ENCODE measurements at places on chromosomes 5 and 9.

GRCh38 chr9:77794985-77795384 lies 146.9 kb upstream of the GNA14 start:
- no peak for DNase-seq

DNA sequence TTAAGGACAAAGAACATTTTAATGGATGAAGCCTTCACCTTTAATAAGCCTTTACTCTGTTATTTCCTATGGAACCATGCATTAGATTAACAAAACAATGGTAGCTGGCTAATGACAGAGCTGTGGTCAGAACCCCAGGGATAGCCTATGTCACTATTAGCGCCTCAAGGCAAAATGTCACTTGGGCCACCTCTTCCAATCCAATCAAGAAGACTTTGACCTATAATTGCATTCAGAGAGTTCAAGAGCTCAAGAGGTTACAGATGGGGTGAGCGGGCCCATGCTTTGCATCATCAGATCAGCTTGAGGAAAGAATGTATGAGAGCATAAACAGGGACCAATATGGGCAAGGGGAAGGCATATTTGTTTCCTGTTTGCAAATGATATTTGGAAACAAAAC lies 425.1 kb downstream of the ARHGEF28 start:
- DNase-seq: no peak

GRCh38 chr9:89065921-89066320 lies 74.7 kb downstream of the S1PR3 start:
- DNase-seq: no peak

- no peak for DNase-seq
Measured at GRCh38 chr5:124030043-124030491, 518.1 kb downstream of the CSNK1G3 start.

GRCh38 chr9:20619487-20620200 lies 2.7 kb downstream of the MLLT3 start:
- peak; percentile 34 for DNase-seq

- DNase-seq: no peak
Measured at GRCh38 chr5:127515693-127516440, 1.6 kb upstream of the PRRC1 start.

DNA sequence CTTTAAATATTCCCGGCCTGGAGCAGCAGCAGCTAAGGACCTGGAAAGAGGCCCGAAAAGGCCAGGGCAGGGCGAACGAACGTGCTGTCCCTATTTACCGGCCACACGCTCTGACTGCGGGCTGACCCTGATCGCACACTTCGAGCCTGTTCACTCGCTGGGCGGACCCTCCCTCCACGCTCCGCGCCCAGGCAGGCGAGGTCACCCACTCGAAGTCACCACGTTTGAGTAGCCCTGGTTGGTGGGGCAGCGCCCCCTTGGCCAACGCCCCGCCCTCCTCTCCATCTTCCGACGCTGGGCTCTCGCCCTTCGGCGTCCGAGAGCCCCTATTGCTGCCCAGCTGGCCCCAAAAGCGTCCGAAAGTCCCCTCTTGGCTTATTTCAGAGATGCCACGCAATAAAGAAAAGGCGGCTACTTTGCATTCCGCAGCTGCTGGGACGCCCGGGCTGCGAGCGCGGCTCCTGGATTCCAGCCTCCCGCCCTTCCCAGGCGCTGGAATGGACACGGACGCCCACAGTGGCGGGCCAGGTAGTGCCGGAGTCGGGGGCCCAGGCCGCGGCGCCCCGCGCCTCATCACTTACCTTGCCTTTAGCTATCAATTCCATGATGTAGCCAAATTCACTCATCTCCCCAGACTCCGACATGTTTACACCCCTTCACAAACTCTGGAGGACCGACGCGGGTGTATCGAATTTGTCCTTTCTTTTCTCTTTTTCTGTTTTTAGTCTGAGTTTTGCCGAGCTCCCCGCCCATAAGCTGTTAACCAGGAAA lies 9.9 kb upstream of the TRIM36 start:
- DNase-seq: no peak

- DNase-seq: no peak
Measured at GRCh38 chr9:115216873-115217272, 98.9 kb upstream of the TNC start.

GRCh38 chr9:124576751-124577150 lies 69.6 kb upstream of the NR5A1 start:
- no peak for DNase-seq

DNA sequence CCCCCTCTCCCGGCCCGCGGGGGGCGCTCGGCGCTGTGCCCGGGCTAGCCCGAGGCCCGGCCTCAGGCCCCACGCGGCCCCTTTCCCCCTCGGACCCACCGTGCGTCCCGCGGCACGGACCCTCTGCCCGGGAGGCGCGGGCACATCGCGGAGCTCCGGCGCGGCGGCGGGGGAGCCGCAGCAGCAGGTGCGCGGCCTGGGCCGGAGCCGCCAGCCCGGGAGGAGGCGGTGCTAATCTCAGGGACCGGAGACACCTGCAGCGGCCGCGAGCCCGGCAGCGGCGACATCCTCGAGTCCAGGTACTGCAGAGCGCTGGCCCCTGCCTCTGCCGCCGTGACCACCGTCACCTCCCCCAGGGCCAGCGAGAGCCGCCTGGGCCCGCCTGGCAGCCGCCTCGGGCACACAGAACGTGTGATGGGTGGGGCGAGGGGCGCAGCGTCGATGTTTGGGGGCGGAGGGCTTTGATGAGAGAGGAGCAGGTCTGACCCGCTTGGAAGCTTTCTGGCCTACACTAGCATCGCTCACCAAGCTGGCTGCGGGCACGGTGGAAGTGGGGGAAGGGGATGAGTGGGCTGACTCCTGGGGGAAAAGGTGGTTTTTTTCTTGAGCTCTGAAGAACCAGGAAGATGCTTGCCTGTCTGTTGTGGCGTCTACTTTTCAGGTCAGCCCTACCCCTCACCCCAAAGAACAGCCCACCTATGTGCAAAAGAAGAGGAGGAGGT lies 524 bp downstream of the CYFIP2 start:
- DNase-seq: peak; percentile 66

DNA sequence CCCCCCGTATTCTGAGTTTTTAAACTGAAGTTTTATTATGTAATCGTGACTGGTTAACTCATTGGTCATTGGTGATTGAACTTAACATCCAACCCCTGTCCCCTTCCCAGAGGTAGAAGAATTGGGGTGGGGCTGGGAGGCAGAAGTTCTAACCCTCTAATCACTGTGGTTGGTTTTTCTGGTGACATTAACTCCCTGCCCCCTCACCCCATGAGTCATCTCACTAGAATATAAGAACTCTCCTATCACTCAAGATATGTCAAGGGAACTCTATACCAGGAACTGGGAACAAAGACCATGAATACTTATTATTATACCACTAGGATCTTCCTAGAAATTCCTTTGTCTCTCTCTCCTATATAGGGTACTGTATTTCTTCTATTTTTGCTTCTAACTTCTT lies 52.3 kb upstream of the CAVIN4 start:
- DNase-seq: no peak

- no peak for DNase-seq
Measured at GRCh38 chr5:126107381-126107780, 315.8 kb upstream of the GRAMD2B start.

DNA sequence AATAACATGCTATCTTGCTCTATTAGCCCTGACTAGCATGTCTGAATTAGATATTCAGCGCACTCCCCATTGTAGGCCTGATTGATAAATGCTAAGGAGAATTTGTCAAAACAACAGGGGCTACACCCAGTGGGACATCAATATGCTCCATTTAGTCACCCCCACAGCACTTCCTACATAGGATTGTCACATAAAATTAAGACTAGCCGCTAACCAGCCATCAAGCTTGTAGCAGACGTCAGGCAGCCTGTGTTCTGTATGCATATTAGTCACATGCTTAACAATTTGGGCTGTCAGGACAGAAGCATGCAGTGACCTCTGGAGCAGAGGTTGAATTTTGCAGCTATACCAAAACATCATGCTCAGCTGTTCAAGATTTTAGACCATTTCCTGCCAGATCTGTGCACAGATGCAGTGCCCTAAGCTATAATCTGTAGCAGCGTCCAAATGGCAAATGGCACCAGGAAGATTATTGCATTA lies 197.4 kb upstream of the ISL1 start:
- DNase-seq: no peak

GRCh38 chr9:88930716-88931115 lies 60.6 kb upstream of the S1PR3 start:
- no peak for DNase-seq

DNA sequence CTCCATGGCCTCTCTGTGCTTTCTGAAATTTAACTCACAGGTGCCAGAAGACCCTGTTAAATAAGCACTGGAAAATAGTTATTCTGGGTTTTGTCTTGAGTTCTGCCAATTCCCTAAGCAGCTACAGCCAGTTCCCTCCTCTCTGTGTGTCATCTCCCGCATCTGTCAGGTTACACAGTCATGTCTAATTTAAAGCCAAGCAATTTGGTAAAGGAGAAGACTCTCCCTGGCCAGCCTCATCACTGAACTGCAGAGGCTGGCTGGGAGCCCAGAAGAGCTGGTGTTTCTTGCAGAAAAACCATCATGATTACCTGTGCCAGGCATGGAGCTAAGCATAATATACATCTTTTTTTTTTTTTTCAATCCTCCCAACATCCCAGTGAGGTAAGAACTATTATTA lies 141.3 kb upstream of the ZNF366 start:
- no peak for DNase-seq

GRCh38 chr9:131594906-131595665 lies 49.8 kb downstream of the PRRT1B start:
- no peak for DNase-seq

GRCh38 chr9:2158111-2158610 lies 143.0 kb downstream of the SMARCA2 start:
- DNase-seq: peak; percentile 49

DNA sequence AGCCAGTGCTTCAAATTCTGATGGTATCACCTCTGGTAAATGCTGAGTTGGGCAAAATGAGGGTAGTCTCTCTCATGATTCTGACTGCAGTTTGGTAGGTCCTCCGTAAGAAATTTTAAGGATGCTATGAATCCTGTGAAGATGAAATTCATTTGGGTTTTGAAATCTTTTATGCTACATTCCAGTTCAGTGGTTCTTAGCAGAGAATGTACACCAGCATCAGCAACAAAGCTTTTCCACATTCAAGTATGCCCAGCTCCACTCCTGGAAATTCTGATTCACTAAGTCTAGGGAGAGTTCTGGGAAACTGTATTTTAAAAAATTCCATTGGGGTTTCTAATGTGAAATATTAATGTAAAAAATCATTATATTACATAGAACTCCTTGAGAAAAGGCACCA lies 33.6 kb upstream of the ACOT12 start:
- no peak for DNase-seq

DNA sequence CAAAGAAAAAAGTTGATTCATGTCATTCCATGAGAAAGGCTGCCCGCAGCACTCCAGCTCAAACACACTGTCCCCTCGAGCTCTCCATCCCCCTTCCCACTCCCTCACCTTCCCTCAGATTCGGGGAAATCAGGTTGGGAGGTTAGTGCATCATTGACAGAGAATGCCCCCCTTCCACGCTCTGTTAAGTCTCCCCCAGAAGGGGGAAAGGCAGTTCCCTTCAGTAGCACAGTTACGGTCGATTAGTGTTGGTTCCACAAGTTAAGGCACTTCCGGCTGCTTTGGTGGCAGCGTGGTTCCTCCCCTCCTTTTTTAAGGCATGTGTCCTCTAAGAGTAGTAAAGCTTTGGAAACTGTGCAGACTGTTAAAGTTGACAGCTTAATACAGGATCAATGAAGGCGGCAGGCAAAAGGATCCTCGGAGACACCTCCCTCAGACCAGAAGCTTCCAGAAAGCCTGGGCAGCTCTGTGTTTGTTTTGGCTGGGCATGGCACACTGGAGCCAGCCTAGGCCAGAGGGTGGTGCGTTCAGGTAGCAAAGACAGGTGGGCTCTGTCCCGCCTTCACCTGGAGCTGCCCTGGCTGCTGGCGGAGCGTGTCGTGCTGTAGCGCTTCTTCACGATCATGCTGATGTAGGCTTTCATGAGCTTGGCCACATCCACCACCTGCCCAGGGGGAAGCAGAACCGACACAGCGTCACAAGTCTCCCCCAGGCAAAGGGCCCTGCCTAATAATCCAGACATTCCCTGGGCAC lies 49.5 kb upstream of the RETREG1 start:
- DNase-seq: no peak

- no peak for DNase-seq
Measured at GRCh38 chr9:126226991-126227936, 99.4 kb upstream of the MVB12B start.

DNA sequence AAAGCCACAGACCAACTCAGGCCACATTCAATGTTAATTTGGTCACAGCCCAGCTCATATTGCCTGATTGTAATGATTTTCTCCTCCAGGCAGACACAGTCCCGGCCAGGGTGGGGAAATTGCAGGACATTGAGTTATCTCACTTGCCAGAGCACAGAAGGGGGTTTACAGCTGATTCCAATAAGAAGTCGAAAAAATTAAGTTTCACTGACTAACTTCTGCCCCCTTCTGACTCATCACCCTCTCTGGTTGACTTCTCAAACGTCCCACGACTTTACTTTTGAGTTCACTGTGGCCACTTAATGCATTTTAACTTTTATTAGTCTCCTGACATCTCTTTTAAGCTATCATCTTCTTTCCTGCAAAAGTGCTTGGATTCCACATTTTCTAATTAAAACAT lies 321.4 kb upstream of the WWC1 start:
- DNase-seq: no peak

DNA sequence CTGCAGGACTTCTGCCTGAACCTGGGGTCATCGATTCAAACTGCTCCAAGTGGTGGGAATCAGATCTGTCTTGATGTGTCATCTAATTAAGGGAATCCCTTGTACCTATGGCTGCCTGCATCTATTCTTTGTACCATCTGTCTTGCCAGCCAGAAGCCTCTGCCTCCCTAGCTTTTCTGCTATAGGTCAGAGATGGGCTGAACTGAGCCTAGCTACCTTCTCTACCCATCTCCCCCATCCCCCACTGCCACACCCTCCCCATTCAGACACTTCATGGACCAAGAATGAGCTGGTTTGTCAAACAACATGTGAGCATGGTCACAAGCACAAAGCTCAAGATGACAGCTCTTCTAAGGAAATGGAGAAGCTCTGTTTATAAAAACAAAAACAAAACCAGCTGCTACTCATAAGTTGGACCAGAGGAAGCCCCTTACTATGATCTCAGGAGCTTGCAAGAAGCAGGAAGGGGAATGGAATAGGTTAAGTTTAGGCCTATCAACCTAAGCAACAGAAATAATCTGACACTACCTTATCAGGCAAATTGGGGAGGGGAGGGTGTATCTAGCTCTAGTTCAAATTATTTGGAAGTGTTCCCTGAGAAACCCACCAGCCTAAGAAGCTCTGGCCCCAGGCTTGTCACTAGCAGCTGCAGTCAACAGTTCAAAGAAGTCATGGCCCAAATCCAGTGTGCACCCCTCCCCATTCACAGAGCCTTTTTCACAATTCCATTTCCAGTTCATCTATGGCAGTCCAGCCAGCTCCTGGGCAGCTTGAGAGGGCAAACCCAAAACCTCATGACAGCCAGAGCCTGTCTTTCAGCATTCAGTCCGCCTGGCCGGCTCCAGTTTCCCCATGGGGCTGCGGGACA lies 29.9 kb downstream of the SKP1 start:
- DNase-seq: no peak
